Thymus (tissue), 14 donors: ENCODE measurements at places on chromosomes 1 and 21. TPM values are rescaled to one million over a fixed set of nuclear protein-coding genes. Genes with fewer than 3 reads are reported as not detected.

UBL4B gene
- total RNA-seq = not detected

IL20 gene
- total RNA-seq = 0.05 TPM

SLC5A9 gene
- total RNA-seq = 0.05 TPM

KAZN gene
- 1.3 TPM for total RNA-seq

RASSF5 gene
- 73.4 TPM for total RNA-seq

ADGRL4 gene
- 2.4 TPM for total RNA-seq
